Amniotic stem cell (primary cell): ENCODE measurements at places on chromosomes 12 and 14.
A peak's percentile ranks its signal among the peaks of the same experiment; 100 is the strongest.

DNA sequence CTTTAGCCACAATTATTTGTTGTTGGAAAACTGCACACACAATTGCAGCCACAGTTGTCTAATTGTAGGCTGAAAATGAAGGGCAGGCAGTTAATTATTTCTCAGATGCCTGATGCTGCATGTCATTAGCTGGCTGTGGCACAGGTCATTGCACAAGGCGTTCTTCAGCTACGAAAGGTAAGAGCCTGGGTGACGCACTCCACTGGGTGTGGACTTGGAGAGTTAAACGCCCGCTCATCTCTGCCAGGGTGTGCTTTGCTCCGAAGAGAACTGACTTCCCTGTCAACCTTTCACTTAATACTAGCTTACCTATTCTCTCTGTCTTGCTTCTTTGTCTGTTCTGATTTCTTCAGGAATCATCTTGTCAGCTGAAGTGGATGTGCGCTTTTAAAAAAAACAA is 91.4 kb upstream of the CPM start:
- no peak for DNase-seq

- DNase-seq = peak; percentile 19
These were observed 62.4 kb upstream of the PLBD1 start for GRCh38 chr12:14629832-14630710.

DNA sequence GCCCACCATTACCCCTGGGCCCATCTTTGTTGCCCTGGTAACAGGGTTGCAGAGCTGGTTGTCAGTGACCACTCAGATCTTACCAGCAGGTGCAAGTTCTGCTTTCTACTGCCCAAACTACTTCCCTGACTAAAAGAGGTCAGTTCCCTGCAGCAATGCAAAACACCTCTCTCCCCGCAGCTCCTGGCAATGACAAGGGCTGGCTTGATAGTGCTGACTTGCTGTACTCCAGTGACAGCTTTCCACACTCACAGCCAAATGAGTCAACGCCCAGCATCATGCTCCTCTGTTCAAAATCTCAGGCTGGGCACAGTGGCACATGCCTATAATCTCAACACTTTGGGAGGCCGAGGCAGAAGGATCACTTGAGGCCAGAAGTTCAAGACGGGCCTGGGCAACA is 90.6 kb downstream of the CIT start:
- no peak for DNase-seq

DNA sequence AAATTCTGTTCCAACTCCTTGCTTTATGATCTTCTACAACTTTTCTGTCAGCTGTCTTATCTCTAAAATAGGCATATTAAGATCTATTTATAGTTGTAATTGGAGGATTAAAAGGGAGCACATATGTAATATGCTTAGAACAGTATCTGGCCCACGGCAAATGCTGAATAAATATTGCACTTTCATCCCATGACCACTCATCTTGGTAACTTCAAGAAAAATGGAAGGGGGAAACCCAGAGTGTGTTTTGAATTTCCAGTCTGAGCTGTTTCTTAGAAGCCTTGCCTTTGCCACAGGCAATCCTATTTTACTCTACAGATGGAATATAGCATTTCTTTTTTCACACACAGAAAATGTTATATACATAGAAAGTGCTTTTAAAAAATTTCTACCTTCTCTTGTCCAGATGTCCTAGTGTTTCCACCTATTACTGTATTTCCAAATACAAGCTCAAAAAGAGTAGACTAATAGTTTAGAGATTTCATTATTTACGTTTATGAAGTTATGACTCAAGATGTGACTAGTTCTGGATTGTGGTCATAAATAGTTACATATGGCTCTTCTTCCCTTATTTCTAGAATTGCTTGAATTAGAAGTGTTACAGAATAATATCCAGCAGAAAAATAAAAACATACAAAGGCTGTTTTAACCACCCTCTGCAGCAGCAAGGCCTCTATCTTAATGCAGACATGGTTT is 6.2 kb upstream of the STXBP6 start:
- no peak for DNase-seq

DNA sequence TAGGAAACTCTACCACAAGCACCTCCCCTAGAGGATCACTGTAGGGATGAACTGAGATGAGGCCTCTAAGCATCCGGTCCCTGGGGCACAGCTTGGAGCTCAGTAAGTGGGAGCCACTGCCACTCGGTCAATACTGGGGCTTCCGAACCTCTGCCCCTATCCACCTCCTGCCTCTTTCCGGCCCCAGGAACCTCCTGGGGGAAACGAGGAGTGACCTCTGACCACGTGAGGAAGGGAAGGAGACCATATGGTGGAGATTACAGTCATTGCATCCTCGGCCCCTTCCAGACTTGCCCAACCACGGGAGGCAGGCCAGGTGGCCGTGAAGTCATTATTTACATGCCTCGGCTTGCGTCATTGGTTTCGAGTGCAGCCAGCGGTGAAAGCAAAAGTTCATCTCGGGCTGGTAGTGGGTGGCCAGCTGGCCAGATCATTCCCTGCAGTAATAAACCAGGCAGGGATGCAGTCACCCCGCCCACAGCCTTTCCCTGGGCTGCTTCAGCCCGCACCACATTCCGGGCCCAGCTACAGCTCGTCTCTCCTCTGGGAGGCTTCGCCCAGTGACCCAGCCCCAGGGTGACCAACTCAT is 65.4 kb downstream of the C14orf132 start:
- DNase-seq = peak; percentile 94

DNA sequence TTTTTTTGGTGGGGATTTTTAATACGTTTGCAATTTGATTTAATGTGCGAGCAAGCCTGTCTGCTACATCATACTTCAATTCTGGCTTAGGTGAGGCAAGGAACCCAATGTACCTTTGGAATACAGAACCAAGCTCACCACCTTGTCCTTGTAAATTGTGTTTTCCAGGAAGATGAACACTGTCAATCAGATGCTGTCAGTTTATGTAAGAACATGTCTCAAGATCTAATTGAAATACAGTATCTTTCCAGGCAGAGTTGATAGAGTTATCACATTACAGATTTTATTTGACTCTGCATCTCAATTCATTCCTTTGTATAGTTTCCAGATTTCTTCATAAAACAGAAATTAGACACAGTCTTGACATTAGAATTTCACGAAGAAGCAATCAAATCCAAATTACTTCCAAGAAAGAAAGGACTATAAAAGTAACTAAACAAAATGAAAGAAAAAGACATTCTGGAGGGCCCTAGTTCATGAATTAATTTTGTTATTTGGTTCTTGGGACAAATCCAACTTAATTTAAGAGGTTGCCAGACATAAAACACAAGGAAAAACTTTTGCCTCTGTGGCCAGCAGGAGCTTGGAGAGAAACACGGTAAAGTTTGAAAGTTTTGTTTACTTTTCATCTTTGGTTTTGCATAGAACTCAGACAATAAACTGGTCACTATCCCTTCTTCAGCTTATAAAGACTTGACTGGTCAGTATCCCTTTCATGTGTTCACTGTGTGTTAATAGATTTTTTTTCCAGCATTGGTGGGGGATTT is 16.4 kb upstream of the MED13L start:
- no peak for DNase-seq

- DNase-seq = no peak
These were observed 38.7 kb upstream of the NCOR2 start for GRCh38 chr12:124605883-124606774.

- DNase-seq = no peak
These were observed 16.5 kb downstream of the BDKRB2 start for GRCh38 chr14:96221109-96221650.

GRCh38 chr12:9761419-9761781 is 699 bp upstream of the CD69 start:
- DNase-seq = no peak

DNA sequence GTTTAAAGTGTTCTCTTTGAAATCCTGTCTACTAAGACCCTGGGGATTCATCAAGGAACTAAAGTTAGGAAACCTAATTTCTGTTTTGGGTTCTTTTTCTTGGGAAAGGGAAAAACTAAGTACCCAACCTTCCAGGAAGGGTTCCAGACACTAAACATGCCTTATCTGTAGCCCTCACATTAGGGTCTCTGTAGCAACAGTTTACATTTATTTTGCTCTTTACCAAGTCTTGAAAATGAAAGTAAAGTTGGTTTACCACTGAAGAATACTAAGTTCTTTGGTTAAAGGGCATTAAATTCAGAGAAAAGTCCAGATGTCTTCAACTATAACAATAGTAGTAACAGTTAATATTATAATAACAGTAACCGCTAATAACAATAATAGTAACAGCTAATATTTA is 207.5 kb upstream of the CDKN3 start:
- no peak for DNase-seq

DNA sequence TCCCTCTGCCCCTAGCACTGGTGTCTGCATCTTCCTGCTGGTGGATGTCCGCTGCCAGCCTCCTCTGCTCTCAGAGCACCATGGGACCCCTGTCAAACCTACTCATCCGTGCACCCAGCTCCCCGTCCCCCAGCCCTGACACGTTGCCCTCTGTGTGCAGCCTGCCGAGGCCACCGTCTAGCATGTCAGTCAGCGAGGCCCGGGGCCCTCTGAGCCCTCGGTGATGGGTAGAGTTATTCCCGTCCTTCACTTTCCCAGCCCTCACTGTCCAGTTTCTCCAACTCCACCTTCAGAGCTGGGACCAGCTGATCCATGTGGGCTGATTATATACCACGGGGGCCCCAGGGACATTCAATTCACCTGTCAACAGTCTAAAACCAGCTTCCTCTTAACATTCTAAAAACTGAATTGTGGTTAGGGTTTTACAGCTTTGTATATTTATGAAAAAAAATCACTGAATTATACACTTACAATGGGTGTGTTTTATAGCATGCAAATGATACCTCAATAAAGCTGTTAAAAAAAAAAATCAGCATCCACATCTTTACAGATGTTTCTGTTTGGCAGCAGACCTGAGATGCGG is 61.3 kb downstream of the CCDC88C start:
- DNase-seq = no peak

DNA sequence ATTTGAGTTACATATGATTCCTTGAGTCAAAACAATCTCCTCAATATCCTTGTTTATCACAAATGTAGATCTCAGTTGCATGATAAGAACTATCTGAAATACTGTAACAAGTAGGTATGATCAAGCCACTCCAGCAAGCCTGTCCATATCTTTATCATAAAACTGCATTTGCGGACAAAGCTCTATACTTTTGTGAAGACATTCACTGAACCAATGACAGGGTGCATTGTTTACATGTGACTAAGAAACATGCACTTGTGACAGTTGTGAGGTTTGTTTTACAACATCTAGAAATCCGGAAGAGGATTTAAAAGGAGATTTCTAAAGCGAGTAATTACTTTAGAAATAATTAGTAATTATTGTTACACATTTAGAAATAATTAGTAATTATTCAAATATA is 111.7 kb downstream of the PPP2R5E start:
- no peak for DNase-seq

GRCh38 chr14:56666716-56667115 is 87.1 kb downstream of the TMEM260 start:
- DNase-seq = no peak

DNA sequence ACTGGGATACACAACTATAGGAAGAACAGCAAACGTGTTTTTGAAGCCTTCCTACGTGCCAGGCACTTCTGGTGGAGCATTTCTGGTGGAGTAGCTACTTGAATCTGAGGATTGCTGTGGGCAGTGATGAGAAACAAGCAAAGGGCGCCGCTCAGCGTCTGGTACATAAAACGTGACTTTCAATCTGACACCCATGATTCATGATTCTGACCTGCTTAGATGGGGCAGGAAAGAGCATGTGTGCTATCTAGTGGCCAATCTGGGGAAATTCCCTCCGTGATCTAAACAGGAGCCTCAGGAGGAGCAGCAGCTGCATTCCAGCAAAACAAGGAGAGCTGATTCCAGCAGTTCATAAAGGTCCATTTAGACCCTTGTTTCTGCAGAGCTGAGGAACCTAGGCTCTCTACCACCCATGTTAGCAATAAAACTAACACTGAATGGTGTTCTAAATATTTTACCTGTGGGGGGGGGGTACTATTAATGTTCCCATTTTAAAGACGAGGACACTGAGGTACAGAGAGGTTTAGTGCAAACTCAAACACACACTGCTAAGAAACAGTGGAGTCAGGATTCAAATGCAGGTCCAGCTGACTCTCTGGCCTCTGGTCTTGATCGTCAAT is 37.8 kb downstream of the PAH start:
- peak; percentile 15 for DNase-seq

DNA sequence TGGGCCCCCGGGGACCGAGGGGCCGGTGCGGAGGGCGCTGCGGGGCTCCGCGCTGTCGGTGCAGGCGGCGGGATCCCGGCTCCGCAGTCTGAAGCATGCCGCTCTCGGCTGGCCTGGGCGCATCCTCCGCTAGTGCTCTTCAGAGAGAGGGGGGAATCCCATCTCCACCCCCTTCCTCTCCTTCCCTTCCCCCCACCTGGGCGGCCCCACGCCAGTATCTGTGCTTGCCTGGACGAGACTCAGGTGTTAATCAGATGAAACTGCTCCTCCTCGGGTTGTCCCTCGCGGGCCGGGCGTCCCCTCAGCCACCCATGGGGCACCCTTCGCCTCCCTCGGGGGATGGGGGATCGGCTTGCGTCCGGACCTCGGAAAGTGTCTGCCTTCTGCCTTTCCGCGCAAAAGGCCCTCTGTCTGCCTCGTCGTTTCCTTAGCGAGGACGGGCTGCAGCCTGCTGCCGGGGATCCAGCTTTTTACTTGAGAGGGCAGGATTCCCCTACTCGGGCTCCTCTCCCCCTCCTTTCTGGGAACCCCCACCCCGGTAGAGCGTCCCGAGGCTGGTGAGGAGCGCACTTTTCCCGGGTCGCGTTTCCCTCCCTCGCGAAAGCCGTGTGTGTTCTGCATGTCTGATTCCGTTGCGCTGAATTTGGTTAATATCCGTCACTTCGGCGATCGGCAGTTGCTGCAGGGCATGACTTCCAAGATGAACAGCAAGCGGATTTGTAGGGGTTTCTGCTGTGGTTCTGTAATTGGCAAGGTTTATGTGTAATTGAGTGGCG is 1.1 kb downstream of the GPHN start:
- no peak for DNase-seq

GRCh38 chr14:95238487-95239298 is 81.0 kb downstream of the CLMN start:
- no peak for DNase-seq

DNA sequence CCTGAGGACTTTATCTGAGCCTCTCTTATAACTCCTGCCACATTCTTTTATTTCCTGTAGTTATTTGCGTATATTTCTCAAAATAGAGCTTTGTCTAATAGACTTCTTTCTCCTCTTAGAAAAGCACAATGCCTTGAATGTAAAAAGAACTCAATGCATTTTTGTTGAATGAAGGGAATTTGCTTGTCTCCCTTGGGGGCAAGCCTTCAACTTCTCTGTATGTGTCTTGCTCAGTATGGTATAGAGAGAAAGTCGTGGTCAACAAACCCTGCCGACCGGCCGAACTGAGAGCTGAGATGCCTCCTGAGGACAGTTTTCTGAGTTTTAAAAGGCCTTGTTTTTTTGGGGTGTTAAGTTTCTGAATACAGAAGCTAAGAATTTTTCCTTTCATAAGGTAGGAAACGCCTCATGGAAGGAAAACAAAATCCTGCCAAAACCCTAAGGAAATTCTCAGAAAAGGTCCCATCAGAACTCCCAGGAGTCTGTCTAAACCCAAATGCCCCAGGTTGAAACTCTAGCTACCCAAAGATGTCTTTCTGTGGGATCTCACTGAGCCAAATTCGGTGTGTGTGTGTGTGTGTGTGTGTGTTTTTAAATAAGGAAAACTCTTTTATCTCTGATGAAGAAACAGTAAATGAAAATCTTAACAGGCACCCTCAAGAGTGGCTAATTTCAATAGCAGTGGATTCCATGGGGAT is 136.6 kb downstream of the C12orf75 start:
- no peak for DNase-seq

- no peak for DNase-seq
These were observed 19.6 kb downstream of the MLXIP start for GRCh38 chr12:122097927-122098756.

GRCh38 chr12:107602446-107602845 is 83.2 kb upstream of the PWP1 start:
- DNase-seq = no peak
